Activated CD4-positive, alpha-beta memory T cell treated with anti-CD3 and anti-CD28 coated beads for 36 hours (primary cell): ENCODE measurements at places on chromosomes 1 and 21.

- DNase-seq = no peak
These were observed 57.8 kb downstream of the SERINC2 start for GRCh38 chr1:31470794-31471315.

DNA sequence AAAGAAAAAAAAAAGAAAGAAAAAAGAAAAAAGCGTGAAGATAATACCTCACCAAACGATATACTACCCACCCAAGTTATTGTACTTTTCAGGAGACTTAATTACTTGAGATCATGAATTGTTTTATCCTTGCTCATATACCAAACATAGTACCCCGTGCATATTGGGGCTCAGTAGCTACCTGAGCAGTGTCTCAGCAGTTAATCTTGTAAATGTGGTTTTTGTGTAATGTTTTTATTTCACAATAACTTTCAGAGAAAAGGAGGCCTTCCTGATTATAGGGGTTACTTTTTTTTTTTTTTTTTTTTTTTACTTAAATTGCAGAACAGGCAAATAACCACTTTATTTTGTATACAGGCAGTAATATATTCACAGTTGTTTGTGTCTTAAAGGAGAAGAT, 80.3 kb downstream of the OSBPL9 start:
- DNase-seq = no peak

- no peak for DNase-seq
These were observed 49.7 kb downstream of the S100B start for GRCh38 chr21:46555225-46555617.

DNA sequence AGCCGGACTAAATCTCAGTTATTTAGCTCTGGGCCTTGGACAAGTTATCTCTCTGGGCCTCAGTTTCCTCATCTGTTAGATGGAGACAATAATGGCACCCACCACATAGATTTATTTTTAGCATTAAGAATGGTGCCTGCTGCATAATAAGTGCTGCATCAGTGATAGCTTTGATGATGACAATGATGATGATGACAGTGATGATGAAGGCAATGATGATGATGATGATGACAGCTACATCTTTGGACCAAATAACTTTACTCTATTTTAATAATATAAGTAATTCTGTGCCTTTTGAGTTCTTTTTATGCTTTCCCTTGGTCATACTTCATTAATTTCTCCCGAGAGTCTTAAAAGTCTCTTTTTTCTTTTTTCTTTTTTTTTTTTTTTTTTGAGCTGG, 143.4 kb downstream of the C1orf21 start:
- no peak for DNase-seq

DNA sequence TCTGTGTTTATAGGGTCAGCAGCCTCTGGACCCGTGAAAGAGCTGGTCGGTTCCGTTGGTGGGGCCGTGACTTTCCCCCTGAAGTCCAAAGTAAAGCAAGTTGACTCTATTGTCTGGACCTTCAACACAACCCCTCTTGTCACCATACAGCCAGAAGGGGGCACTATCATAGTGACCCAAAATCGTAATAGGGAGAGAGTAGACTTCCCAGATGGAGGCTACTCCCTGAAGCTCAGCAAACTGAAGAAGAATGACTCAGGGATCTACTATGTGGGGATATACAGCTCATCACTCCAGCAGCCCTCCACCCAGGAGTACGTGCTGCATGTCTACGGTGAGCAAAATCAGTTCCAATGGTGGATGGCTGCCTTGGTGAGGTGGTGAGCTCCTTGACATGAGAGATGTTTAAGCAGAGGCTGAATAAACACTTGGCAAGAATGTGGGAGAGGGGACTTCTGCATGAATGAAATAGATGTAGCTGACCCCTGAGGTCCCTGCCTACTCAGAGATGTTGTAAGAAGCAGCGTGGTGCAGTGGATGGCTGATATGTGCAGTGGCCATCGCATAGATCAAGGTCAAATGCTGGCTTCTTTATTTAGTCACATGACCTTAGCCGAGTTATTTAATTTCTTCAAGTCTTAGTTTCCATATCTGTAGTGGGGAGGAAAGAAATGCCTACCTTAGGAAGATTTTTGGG, 9.3 kb downstream of the SLAMF7 start:
- DNase-seq = no peak

DNA sequence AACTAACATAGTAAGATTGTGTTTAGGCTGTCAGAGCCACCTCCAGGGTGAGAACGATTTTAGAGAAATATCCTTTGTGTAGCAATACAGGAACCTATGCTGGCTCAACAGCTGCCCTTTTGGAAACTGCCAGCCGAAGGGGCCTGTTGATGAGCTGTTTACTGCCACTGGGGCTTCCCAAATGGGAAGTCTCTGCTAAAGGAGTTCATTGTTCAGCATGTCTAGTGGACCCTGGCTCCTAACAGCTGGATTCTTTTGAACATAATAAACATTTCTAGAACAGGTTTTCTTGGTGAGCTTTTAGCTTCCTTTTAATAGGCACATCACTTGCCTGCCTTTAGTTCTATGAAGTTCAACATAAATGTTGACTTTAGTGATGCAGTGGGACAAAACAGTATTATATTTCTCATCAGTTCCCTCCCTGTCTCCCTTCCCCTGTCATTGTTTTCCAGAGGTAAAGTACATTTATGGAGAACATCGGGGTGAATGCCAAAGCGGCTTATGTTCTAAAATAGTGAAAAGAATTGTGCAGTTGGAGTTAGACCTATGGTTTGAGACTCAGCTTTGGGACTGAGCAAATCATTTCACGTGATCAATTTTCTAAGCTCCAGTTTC, 57.4 kb downstream of the UCK2 start:
- DNase-seq = no peak

DNA sequence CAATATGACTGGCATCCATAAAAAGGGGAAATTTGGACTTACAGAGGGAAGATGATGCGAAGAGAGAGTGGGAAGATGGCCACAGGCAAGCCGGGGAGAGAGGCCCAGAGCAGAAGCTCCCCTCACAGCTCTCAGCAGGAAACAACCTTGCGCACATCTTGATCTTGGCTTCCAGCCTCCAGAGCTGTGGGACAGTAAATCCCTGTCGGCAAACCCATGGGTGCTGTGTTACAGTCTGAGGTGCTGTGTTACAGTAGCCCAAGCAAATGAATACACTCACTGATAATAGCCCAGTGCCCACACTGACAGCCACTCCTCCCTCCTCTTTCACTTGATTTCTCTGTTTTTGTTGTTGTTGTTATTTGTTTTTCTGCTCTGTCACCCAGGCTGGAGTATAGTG, 22.4 kb downstream of the CDCA8 start:
- no peak for DNase-seq

- no peak for DNase-seq
These were observed 42.1 kb upstream of the IPO9 start for GRCh38 chr1:201786824-201787223.
